ENCODE measurements at places on chromosomes 3 and 15.

- no peak for DNase-seq
Measured at GRCh38 chr15:33194237-33194636, 277 bp downstream of the FMN1 start.

DNA sequence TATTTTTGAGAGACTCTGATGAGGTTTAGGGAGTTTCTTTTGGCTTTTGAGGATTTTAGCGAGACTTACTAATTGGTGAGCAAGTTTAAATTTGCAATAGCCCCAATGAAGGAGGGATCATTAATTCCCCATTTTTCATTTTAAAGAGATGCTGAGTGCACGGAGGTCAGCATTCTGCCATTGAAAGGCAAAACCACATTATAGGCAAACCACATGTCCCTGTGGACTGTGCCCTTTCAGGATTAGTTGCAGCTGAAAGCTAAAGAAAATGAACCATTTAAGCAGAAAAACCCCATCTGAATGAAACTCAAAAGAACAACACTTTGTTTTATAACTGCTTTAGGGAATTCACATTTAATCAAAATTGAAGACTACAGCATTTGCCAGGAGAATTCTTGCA lies 246.5 kb downstream of the PDZRN3 start:
- no peak for DNase-seq

DNA sequence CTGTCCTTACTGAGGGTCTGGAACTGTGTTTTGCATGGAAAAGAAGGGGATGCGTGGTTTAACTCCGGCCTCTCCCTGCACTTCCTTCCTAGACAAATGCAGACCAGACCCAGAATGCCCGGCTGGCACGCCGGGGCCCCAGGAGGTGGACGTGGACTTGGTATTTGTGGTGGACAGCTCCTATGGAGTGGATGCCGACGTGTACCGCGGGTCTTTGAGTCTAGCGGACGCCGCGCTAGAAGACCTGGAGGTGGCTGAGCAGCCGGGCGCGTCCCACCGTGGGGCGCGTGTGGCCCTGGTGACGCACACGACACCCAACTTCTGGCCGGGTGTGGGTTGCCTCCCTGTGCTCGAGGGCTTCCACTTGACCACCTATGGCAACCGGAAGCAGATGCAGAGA lies 81.8 kb upstream of the COL6A5 start:
- DNase-seq, result no peak

DNA sequence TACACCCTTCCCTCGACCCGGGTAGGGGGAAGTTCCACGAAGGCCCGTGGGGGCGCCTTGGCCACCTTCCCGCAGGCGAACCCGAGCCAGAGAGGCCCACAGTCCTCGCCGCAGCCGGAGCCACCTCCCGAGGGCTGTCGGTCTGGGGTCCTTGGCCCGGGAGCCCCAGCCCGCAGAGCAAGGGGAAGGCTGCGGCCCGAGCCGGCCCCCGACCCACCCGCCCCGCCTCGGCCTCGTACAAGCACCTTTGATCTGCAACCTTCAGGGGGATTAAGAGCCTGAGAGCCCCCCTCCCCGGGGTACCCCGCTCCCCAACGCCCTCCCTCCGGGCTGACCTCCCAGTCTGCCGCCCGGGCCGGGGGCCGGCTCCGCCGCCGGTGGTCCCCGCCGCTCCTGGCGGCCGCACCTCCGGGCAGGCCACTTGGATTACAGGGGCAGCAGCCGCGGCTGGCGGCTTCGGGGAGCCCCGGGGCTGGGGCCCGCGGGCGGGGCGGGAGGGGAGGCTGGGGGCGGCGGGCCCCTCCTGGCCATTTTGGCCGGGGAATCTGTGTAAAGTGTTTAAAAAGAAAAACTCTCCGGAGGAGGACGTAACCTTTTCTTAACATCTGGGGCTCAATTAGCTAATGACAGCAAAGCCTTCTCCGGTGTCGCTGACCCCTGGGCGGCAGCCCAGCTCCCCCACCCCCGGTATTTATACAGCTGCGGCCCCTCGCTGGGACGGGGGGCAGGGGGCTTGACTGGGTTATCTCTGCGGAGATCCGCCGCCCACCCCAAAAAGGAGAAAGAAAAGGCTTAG lies 40.2 kb downstream of the EPHB3 start:
- no peak for DNase-seq

- DNase-seq, result no peak
Measured at GRCh38 chr3:126390751-126391150, 4.0 kb upstream of the CFAP100 start.

- DNase-seq, result no peak
Measured at GRCh38 chr3:49244581-49245205, 32.3 kb downstream of the C3orf62 start.

GRCh38 chr15:74252721-74253120 lies 16.6 kb downstream of the CCDC33 start:
- DNase-seq, result no peak

GRCh38 chr3:136929977-136930670 lies 27.7 kb upstream of the IL20RB start:
- no peak for DNase-seq

DNA sequence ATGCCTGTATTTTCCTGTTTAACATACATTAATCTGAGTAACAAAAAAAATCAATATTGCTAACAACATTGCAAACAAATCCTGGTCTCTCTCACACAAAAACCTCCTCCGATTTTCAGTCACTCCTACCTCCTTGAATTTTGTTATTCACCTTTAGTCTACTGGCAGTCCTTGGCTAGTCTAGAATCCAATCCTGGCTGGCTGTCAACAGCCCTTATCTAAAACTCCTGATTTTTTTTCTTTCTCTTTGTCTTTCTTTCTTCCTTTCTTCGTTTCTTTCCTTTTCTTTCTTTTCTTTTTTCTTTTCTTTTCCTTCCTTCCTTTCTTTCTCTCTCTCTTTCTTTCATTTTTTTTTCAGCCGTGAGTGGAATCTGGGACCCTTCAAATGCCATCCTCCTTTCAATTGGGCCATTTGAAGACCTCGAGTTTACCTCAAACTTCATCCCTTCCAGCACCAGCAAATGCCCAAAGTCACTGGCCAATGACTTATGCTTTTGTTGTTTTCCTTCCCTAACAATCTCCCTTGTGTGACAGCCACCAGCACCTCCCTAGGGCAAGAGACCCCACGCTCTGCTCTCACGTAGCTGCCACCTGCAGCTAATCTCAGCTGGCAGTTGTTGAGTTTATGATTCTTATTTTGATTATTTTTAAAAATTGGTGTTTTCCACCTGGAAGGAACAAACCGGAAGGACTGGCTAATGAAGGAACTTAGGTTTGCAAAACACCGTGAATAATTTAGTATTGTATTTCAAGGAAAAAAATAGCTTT lies 6.8 kb upstream of the ONECUT1 start:
- DNase-seq, result no peak

Data from activated gamma-delta T cell treated with anti-CD3 and anti-CD28 coated beads, Interleukin-2, amount 50 U/mL, for 16 hours (primary cell).